ENCODE measurements at places on chromosomes 1 and 21.

DNA sequence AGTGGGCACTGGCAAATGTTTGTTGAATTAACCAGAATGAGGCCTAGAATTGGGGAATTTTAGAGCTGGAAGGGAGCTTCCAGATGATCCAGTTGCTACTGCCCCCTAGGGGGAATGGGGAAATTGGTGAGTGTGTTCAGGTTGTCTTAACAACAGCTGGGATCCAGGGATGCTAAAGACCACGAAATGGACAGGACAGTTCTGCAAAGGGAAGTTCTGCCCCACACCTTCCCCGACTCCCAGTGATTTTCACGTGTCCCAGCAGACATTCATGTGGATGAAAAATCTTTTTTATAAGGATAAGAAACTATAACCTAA, 33.9 kb downstream of the TRIM62 start:
- DNase-seq, result no peak

GRCh38 chr1:31798086-31798432, 17.8 kb downstream of the SPOCD1 start:
- DNase-seq, result no peak

DNA sequence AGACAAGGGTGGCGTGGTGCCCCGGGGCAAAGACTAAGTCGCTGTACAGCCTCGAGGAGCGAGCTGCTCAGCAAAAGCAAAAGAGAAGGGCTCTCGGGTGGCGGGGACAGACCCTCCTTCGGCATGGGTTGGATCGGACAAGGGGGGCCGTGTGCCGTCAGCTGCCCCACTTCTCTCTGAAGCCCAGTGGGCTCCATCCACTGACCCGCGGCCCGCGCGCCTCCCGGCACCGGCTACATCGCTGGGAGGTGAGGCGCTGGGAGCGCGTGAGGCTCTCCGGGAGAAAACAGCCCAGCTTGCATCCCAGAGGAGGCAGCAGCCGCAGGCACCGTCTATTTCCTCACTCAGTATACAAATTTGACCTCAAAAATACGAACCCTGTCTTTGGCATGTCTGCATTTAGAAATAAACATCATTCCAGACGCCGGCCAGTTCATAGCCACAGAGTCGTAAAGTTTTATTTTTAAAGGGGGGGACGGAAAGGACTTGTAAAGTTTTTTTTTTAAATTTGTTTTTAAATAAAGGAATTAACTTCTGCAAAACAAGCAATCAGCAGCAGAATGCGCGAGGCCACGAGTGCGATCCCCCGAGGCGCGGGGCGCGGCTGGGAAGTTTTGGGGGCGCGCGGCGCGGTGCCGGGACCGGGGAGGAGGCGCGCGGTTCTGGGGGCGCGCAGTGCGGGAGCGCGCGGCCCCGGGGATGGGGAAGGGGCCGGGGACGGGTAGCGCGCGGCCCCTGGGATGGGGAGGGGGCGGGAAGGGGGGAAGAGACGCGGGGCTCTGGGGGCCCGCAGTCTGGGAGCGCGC, 689 bp upstream of the GPR137B start:
- DNase-seq, result no peak

DNA sequence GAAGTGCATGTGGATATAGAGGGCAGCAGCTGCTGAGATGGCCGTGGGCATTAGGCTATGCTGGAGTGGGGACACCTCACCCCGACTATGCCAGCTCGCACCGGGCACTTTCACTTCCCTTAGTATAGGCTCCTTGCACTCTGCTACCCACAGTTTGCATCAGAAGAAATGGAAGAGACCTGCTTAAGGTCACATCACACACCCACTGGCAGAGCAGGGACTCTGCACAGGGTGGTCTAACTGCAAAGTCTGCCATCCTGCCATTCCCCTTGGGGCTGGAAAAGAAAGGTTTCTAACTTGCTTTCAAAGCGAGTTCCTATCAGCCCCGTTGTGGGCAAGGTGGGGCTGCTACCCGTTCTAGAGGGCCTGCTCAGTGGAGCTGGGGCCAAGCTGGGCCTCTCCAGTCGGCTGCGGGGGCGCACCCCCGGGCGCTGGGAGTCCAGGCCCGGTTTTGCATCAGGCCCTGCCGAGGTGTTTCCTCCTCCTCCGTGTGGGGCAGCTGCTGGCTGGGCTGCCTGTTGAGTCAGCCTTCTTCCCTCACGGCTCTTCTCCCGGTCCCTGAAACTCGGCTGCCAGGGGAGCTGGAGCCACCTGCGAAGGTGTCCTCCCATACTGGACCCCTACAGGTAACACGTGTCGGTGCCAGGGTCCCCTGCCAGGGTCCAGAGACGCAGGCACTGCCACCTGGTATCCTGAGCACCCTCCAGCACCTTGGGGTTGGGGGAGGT, at the start of gene SYTL1:
SYTL1 (plus strand) TSS at position 498 of the 728 bp plus-strand sequence. CDS start 3,313 bp downstream, outside the sequence.
- DNase-seq, result no peak

- no peak for DNase-seq
Observed at GRCh38 chr1:116559304-116559761, 11.5 kb downstream of the CD58 start.

DNA sequence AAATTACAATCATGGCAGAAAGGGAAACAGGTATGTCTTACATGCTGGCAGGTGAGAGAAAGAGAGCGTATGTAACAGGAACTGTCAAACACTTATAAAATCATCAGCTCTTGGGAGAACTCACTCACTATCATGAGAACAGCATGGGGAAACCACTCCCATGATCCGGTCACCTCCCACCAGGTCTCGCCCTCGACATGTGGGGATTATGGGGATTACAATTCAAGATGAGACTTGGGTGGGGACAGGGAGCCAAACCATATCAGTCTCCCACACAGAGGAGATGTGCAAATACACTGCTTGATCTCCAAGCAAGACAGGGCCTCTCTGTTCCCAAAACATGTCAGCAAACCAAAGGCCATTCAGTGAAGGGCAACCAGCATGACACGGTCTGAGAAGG, 27.4 kb downstream of the LMX1A start:
- DNase-seq, result no peak

DNA sequence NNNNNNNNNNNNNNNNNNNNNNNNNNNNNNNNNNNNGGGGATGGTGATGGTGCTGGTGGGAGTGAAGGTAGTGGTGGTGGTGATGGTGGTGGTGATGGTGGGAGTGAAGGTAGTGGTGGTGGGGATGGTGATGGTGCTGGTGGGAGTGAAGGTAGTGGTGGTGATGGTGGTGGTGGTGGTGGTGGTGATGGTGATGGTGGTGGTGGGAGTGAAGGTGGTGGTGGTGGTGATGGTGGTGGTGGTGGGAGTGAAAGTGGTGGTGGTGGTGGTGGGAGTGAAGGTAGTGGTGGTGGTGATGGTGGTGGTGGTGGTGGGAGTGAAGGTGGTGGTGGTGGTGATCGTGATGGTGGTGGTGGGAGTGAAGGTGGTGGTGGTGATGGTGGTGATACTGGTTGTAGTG, 93.6 kb downstream of the CRYAA start:
- DNase-seq, result no peak

DNA sequence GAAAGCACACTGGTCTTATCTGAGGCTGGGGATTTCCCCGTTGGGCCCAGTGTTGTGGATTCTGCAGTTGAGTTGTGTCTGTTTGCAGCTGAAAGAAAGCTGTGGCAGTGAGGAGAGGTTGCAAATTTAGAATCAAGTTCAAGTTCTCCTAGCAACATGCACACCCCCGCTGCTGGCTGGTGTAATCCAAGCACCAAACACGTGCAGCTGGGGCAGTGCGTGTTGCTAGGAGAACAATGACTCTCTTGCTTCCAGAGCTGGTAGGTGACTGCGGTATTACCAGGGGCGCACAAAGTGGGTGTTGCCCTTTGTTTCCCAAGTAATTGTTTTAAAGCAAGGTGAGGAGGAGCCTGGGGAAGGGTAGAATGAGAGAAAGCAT, 91.5 kb downstream of the IER5 start:
- no peak for DNase-seq

DNA sequence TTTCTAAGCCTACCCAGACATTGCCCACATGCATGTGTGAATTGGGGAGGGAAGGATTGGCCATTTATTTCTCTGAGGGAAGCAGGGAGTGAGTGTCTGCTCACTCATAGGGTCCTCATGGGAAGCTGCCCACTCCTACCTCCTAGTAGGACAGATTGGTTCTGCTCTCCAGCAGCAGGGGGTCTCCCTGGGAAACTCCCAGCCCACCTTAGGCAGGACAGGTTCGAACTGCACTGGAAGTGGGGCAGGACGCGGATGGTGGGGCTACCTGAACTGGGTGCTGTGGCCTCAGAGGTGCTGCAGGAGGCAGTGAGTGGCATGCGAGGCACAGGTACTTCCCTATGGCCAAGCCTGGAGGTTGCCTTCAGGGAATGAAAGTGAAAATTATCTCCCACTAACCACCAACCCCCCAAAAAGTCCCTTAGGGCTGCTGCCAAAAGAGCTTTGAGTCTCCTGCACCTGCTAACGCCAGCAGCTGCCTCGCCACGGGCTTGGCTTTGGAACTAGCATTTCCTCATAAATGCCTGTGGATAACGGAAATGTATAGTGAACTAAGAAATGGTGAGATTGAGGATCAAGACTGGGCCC, 157.0 kb upstream of the COA6 start:
- DNase-seq, result no peak

DNA sequence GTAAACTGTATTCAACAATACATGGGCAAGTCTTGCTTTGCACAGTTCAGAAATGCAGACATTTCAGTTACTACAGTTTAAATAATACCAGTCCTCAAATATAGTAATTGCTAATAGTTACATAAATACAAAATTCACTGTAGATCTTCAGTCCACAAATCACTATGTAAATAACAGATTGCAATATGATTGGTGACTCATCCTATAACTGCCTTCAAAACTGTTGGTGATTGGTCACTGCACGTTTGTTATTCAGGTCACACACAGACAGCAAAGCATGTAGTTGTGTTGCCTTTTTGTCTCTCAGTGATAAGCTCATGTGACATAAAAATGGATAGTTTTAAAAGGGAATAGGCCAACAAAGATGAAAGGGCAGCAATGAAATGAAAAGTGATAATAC, 186.5 kb upstream of the CTTNBP2NL start:
- no peak for DNase-seq

DNA sequence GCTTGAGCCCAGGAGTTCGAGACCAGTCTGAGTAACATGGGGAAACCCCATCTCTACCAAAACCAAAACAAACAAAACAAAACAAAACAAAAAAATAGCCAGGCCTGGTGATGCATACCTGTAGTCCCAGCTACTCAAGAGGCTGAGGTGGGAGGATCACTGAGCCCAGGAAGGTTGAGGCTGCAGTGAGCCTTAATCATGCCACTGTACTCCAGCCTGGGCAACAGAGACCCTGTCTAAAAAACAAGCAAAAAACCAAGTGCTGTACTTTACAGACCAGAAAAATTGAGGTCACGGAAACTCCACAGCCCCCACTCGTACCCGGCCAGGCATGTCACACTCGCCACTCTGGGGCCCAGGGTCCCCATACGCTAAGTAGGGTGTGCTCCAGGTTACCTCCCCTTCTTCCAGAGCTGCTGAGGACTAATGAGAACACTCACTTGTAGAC, 22.9 kb downstream of the ATP2B4 start:
- DNase-seq, result no peak

DNA sequence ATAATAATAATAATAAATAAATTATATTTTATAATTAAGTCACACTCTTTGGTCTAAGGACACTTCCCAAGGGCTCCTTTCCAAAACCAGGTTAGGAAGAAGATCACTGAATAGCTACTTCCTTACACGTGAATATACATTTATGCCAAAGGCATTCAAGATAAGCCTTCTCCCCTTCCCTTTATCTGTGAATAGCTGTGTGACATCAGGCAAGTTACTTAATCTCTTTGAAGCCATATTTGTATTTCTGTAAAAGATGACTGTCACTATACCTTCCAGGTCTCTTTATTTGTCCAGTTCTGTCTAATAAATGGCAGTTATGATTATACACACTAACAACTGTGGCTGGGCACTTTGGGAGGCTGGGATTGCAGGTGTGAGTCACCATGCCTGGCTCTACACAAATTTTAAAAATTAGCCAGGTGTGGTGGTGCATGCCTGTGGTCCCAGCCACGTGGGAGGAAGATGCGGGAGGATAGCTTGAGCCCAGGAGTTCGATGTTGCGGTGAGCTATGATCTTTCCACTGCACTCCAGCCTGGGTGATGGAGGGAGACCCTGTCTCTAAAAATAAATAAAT, 5.5 kb upstream of the RNF11 start:
- DNase-seq, result no peak

DNA sequence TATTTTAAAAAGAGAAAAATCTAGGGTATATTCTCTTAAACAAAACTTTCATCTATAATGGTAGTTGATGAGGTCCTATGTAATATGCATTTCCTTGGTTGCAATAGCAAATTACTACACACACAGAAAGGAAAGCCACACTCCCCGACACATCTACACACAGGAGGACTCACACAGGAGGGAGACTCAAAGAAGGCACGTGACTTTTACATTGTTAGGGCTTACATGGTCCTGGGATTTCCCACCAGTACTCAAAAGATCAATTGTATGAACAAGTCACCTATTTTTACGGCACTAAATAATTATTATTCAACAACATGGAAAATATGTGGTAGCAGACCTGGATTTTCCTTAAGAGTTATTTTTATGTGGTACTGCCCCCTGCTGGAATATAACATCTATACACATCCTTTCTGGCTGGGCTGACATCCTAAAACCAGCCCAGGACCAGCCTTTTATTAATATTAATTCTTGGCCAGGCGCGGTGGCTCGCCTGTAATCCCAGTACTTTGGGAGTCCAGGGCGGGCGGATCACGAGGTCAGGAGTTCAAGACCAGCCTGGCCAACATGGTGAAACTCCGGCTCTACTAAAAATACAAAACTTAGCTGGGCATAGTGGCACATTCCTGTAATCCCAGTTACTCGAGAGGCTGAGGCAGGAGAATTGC, 33.9 kb upstream of the LGALS8 start:
- DNase-seq, result no peak

DNA sequence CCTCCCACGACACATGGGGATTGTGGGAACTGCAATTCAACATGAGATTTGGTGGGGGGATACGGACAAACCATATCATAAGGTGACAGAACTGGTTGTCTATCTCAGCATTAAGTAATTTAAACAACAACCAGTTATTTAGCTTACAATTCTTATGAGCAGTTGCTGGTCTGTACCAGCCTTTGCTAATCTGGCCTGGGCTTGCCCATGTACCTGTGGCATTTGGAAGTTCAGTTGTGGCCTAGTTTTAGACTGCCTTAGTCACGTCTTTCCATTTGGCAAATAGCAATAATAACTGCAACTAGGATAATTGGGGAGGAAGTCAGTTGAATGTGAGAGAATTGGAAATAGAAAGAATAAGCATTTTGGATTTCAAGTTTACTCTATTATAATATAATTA, 441.8 kb upstream of the CXADR start:
- no peak for DNase-seq

- DNase-seq, result no peak
Observed at GRCh38 chr1:143619851-143620250, 351.9 kb downstream of the FAM72C start.

All from fibroblast of skin of left biceps (primary cell).